Activated CD8-positive, alpha-beta memory T cell treated with anti-CD3 and anti-CD28 coated beads for 1 hour (primary cell): ENCODE measurements at places on chromosomes 2 and 18.

DNA sequence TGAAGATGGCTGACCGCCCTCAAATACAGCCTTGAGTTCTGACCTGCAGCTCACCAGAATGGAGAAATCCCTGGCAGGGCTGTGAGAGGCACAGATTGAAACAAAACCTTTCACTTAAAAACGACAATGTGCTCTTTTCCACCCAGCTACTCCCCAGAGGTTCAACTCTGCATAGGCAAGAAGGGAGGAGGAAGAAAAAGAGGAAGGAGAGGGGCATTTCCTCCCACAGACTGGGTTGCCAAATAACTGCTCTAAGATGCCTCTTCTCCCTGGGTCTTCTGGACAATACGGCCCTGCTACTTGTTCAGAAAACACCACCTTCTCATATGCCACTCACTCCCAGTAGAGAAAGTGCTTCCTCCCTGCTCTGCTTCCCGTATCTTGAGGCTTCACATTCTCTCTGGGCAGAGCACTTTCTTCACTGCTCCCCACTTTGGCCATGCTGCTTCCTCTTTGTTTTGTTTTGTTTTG, 136.4 kb upstream of the SLC1A4 start:
- no peak for DNase-seq

DNA sequence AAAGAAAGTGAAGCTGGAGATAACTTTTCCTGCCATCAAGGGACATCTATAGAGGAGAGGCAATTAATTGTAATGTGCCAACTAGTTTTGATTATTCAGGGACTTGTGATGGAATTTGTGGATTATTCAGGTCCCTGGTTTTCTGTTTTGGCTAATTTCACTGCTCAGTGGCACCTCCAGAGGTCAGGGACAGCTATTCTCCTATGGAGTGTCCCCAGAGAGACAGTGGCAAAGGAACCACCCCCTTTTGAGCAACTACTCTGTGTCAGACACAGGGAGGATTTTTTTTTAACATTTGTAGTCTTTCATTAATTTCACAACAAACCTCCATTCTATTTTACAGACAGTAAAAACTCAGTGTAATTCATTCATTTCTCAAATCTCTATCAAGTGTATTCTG, 206.0 kb upstream of the SPRED2 start:
- no peak for DNase-seq

- no peak for DNase-seq
Observed at GRCh38 chr2:104016801-104017200, 837.1 kb upstream of the POU3F3 start.

DNA sequence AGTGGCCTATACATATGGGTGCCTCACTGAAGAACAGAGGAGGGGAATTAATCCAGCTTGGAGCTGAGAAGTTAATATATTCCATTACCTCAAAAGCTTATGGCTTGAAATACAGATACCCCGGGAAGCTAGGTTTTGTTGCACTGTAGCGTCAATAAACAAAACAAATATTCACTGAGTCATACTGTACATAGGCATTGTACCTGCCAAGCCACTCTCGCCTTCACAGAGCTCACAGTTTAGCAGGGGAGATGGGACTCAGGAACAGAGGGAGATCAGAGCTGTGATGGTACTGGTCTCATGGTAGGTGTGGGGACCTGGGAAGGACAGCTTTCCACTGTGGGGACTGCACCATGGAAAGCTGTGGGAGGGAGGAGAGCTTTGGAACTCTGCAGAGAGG, 111.2 kb upstream of the ST6GAL2 start:
- DNase-seq = no peak

GRCh38 chr18:1383465-1383864, 478.8 kb downstream of the ADCYAP1 start:
- DNase-seq = no peak

DNA sequence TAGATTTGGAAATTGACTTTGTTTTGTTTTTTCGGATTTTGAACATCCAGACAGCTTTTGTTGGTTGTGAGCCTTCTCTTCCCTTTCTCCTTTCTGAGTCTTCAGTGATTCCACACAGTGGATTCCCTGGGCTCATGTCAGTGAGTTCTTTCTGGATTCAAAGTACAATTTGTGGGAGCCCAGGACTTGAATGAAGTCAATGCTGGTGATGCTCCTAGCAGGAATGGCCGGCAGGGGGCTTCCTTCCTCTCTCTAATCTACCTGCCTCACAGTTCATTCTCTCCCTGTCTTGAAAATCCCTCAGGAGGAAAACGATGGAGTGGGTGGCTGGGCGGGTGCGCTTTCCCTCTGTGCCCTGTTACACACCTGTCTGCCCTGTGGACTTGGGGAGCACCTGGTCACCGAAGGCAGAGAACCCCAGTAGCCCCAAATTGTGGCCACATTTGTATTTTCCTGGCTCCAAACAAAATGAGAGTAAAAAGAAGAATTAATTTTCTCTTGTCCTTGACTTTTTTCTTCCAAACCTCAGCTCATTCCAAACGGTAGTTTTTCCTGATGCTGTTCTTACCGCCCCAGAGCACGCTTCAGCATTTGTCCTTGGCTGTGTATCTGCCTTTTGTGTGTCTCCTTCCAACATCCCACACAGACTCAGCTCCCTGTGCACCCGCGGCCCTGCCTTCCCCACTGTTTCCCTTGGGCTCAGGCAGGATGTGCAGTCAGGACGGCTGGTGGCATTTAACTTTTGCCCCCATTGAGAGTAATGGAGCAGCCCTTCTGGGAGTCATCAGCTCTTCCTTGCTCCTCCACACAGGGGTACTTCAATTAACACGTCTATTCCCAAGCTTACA, 86.6 kb downstream of the MARCO start:
- DNase-seq = no peak

DNA sequence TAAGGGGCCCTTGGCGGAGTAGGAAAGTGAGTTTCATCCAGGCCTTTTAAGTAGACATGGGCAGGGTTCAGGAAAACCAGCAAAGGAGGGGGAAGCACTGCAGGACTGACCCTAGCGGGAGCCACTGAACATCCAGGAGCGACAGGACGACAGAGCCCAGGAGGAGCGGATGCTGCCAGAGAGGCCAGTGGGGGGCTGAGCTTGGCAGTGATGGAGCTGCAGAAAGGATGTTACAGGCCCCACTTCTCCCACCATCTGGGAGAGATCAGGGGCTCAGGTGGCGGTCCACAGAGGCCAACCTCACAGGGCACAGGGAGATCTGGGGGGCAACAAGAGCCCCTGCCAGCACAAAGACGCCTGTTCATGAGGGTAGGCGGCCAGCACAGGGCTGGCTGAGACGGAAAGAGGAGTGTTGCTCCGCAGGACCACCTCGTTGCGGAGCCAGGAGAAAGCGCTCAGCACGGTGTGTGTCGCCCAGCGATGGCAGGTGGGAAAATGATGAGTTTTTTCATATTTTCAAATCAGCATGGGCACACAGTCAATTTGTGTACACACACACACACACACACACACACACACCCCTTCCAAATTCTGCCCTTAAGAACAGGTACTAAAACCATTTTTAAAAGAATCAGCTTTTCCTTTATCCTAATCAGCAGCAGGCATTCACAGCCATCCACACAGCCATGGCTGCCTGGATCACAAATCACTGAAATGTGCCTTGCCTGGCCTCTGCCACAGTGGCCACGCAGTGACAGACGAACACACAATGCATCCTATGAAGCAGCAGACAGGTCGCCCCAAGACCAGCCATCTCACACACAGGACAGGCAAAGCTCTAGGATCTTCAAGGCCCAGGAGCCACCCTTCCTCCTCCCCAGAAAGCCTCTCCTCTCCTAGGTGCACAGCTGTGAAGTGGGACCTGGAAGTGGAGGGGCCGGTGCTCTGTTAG, 63.2 kb downstream of the NDUFA10 start:
- DNase-seq = no peak

- DNase-seq = no peak
Observed at GRCh38 chr2:126041391-126042047, 614.4 kb upstream of the GYPC start.

DNA sequence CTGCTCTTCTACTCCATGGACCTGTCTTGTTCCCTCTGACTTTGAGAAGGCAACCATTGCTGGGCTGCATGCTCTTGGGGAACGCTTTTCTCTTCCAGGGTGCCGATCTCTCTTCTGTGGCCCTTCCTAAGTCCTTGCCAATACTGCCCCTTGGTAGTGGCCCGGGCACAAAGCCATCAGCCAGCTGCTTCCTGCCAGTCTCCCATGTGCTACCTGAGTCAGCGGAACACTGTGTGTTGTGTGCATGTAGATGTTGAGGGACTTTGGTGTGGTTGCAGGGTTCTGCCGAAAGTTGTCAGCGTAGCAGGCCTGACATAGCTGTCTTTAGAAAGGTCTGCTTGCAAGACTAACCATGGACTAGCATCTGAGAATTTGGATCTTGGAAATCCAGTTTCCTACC, 35.4 kb downstream of the MGAT5 start:
- DNase-seq = no peak

DNA sequence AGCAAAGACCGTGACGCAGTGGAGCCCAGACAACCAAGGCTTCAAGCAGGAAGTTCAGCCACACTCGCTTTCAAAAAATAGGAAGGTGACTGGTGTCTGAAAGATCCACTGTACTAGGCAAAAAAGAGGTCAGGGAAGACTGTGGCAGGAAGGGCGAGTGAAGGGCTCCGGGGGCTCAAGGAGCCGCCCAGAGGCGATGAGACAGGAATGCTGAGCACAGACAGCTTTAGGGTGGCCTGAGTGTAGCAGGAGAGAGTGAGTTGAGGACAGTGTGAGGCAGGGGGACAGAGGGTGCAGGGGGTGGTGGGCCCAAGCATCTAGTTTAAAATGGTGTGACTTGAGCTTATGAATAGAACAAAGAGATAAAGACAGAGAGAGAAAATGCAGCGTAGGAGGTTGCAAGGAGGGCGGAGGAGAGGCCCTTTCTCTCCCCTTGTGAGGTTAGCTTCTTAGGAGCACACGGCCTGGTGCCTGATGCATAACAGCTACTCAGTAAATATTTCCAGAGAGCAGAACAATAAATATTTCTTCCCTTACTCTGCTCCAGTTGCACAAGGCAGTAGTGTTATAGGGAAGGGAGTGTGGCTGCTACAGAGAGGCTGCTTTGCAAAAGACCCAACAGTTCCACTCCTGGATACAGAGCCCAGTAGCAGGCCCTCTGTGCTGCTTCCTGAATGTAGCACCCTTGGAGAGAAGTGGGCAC, 789.7 kb upstream of the RAB6C start:
- no peak for DNase-seq
